ENCODE measurements at places on chromosomes 4 and X. TPM values are rescaled to one million over a fixed set of nuclear protein-coding genes. Genes with fewer than 3 reads are reported as not detected.

DNA sequence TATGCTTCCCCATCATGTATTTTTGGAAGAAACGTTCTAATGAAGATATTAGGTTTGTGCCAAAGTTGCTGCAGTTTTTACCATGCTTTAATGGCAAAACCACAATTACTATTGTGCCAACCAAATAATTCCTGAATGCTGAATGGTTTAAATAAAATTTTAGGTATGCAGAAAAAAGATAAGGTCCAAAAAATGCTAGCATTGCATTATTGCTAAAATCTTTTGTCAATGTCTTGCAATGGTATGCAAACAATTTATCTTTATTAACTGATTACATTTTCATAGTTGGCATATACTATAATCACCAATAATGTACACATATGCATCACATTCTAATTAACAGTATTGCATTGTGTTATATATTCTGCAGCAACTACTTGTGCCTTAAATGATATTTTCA lies 1657.4 kb upstream of the IGFBP7 start:
- DNase-seq: no peak

- peak; percentile 33 for DNase-seq
Observed at GRCh38 chrX:11380187-11380844, 87.1 kb downstream of the AMELX start.

- DNase-seq: no peak
Observed at GRCh38 chr4:141543176-141543575, 93.2 kb upstream of the IL15 start.

- no peak for DNase-seq
Observed at GRCh38 chrX:38205039-38205438, 15.6 kb downstream of the SRPX start.

GRCh38 chr4:101014417-101014816 lies 332.9 kb downstream of the PPP3CA start:
- DNase-seq: peak; percentile 79

DNA sequence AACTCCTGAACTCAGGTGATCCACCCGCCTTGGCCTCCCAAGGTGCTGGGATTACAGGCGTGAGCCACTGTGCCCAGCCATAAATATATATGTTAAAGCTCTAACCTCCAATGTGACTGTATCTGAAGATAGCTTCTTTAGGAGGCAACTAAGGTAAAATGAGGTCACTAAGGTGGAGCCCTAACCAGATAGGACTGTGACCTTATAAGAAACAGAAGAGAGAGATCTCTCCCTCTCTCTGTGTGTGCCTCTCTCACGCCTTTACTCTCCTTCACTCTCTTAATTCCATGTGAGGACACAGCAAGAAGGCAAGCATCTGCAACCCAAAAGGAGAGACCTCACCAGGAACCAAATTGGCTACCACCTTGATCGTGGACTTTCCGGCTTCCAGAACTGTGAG lies 926 bp upstream of the MAGIX start:
- no peak for DNase-seq

- DNase-seq: no peak
Observed at GRCh38 chr4:92303621-92304027, at the start of gene GRID2. GRID2 (plus strand) TSS chr4:92303966.

GRCh38 chrX:69197690-69198089 lies 32.4 kb upstream of the PJA1 start:
- no peak for DNase-seq

GRCh38 chrX:12894074-12895030 lies 12.1 kb upstream of the TLR8 start:
- peak; percentile 12 for DNase-seq

DNA sequence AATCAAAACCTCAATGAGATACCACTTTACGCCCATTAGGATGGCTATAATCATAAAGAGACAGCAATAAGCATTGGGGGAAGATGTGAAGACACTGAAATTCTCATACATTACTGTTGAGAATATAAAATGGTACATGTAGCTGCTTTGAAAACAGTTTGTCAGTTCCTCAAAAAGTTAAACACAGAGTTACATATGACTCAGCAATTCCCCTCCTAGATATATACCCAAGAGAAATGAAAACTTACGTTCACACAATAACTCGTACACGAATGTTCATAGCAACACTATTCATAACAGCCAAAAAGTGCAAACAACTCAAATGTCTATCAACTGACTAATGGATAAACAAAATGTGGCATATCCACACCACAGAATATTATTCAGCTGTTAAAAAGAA lies 36.6 kb downstream of the PHF8 start:
- DNase-seq: no peak

DNA sequence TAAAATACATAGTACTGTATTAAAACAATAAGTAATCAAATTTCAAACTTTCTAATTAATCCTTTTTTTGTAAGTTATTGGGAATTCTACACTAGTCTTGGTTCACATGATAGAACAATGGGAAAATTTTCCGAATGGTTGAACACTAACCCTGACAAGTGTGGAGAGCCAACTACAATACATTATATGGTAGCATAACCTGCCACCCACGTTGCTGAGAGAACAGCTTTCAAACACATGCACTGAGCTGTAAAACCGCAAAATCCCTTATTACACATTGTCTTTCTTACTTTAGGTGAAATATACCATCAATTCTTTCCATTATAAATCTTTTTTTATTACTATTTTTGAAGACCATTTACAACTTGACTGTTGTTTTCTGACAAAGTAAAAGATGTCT lies 54.7 kb downstream of the ANAPC10 start:
- DNase-seq: no peak

GRCh38 chr4:188887905-188888304 lies 748.7 kb downstream of the TRIML1 start:
- DNase-seq: no peak

GRCh38 chrX:46317163-46317562 lies 228.1 kb downstream of the ZNF674 start:
- DNase-seq: no peak

- DNase-seq: no peak
Observed at GRCh38 chr4:44320833-44321232, 127.8 kb downstream of the KCTD8 start.

- DNase-seq: no peak
Observed at GRCh38 chr4:146349306-146349705, 135.0 kb downstream of the REELD1 start.

DNA sequence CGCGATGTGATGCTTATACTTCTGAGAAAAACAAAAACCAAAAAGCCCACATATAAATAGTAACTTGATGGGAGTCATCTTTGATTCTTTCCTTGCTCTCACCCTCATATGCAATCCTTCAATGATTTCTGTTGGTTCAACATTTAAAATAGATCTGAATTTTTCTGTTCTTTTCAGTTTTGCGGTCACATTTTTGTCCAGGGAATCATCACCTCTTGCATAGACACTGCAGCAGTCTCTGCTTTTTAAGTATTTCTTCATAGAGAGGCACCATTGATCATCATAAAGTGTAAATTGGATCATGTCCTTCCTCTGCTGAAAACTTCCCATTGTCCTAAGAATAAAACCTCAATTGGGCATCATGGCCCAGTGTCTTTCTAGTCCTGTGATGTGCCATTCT lies 81.1 kb upstream of the SLC4A4 start:
- no peak for DNase-seq

DNA sequence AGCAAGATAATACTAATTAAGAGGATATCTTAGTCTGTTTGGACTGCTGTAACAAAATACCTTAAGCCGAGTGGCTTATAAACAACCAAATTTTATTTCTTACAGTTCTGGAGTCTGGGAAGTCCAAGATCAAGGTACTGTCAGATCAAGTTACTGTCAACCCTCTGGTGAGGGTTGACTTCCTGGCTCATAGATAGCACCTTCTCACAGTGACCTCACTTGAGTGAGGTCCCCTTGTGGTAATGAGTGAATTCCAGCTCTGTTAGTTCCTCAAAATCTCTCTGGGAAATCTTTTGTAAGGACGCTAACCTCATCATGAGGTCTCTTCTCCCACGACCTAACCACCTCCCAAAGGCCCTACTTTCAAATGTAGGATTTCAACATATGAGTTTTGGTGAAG lies 36.9 kb upstream of the ADGRA3 start:
- no peak for DNase-seq

- DNase-seq: no peak
Observed at GRCh38 chr4:161186012-161186411, 977.8 kb downstream of the FSTL5 start.

DNA sequence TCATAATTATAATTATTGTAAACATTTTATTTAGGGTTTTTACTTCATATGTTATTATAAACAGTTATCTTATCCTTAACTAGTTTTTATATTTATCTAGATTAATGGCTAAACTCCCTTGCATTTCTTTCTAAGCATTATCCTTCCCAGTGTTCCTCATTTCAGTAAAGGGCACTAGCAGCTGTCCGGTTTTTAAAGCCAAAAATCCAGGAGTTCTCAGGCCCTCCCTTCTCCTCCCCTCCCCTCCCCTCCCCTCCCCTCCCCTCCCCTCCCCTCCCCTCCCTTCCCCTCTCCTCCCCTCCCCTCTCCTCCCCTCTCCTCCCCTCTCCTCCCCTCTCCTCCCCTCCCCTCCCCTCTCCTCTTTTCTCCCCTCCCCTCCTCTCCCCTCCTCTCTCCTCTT lies 58.9 kb downstream of the FBXO8 start:
- DNase-seq: no peak

GRCh38 chrX:128818690-128819089 lies 704.6 kb downstream of the SMARCA1 start:
- DNase-seq: no peak

DNA sequence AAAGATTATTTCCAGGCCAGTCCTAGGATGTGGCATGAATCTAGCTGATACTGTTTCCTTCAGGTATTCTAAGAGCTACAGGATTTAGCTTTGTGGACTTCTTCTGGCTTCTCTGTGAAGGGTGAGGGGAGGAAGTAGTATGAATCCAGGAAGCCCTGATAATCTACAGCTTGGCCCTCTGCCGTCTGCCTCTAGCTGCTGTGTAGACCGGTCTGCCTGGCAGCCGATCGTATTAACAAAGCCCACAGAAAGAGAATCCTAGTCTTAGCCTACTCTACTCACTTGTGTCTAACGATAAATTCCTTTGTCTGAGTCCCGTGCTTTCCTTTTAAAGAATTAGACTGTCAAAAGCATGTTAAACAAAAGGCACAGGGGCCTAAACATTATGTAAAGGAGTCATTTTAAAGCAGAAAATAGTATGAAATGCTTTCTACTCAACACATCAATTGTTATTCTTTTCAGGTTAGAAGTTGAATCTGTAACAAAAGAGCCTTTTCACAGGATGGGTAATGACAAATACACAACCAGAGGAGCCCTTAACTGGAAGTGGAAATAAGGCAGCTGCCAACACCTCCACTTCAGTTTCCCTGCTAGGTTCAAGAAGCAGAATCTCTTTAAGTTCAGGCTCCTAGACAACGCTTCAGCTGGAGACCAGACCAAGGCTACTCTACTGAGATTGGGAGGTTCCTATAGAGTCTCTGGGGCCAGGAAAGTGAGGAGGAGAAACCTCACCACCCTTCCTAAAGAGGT lies 48.9 kb upstream of the UCP1 start:
- DNase-seq: no peak

DNA sequence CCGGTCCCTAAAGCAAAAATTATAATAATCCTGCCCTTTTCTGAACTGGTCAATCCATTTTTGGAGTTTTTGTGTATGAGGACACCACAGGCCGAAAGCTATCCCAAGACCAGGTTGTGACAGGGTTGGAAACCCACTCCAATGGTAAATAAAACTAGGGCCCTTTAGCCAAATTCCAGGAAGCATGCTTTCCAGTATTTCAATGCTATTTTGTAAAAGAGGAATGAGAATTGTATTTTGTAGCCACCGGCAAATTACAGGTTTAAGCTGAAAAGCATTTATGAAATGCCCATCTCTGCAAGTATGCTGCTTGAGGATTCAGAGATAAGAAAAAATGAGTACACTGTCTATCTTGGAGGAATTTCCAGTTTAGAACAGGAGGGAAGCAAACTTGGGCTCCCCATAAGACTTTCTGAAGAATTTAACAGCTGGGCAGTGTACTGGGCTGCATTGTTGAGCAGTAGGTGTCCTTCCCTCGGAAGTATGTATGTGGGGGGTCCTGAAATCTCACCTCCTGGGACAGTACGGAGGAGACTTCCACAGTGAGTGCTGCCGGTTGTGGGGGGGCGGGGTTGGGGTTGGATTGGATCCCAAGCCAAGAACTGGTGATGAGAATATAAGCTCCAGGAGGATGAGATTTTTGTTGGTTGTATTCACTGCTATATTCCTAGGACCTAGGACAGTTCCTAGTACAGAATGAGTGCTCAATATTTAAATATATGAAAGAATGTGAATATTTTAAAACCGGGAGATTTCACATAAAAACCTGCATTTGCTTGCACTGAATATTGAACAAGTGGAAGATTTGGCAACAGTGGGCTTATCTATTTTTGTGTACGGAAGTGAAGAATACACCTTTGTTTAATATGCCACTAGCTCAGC lies 26.8 kb downstream of the OCIAD2 start:
- no peak for DNase-seq

- DNase-seq: no peak
Observed at GRCh38 chrX:41142130-41142910, 57.1 kb downstream of the USP9X start.

DNA sequence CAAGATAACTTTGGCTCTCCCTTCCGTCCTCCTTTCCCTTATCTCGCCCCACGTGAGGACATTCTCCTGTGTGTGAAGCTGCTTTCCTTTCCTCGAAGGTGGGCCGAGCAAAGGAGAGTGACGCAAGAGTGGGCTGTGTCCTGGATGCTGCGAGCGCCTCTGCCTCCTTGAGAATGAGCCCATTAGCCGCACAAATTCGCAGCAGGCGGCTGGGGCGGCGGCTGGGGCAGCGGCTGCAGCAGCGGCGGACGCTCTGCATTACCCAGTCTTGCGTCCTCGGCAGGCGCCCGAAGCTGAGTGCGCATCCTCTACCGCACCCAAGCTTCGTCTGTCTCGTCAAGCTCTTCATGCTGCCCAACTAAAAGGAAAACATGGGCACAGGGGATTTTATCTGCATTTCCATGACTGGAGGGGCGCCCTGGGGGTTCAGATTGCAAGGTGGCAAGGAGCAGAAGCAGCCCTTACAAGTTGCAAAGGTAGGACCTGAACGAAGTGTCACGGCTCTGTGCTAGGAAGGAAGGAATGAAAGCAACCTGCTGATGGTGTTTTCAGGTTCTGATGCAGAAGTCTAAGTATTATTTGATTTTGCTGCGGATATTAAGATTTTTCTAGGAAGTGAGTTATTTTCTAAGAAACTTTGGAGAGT lies at the start of gene SYNPO2:
Gene SYNPO2, plus strand, starts transcription at position 189 of the 646 bp plus-strand sequence. Its CDS starts 183 bp downstream, at position 372.
- DNase-seq: peak; percentile 54

The BST1 gene
- 35.6 TPM for total RNA-seq

The GC gene
- not detected for total RNA-seq

The CA5B gene
- total RNA-seq: 1.5 TPM

The TENM3 gene
- 10.3 TPM for total RNA-seq

The ARSJ gene
- 15.4 TPM for total RNA-seq

The PAGE3 gene
- total RNA-seq: not detected

The MSANTD1 gene
- 0.13 TPM for total RNA-seq

The RAB33A gene
- total RNA-seq: 0.25 TPM

The NCAPG gene
- 8.9 TPM for total RNA-seq

The LUZP4 gene
- not detected for total RNA-seq

The PGAM4 gene
- not detected for total RNA-seq

The NPFFR2 gene
- total RNA-seq: not detected

The ZNF157 gene
- total RNA-seq: not detected

The CPZ gene
- not detected for total RNA-seq
